Spinal cord (tissue), 10 donors: ENCODE measurements at places on chromosomes 5 and 9.

DNA sequence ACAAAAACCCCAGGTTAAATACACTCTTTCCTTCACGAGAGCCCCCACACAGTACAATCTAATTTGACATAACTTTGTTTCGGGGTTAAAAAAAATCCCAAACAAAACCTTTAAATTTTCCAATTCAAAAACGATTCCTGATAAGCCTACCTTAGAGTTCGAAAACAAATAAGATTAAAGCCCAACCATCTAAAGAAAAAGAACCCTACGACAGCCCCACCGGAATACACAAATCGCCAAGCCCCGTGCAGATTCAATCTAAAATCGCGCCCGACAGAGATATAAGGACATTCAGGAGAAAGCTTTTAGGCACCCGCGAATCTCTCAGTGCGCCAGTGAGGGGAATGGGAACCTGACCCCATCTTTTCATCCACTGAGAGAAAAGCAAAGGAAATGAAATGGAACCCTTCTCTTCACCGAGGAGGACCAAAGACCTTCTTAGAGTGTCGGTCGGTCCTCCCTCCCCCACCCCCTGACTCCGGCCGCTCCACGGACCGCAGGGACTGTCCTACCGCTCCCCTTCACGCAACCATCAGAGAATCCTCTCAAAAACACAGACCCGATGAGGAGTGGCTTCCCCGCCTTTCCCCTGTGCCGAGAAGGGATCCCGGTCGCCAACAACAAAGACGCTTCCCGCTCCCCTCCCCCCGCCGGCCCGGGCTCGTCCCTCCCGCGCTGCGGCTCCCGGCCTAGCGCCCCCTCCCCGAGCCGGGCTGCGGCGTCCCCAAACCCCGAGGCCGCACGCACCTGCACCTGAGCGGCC, 925 bp downstream of the ABHD17B start:
- DNase-seq, result peak; percentile 86

GRCh38 chr9:546797-547223, 294.7 kb upstream of the DMRT1 start:
- DNase-seq, result no peak

GRCh38 chr5:159303286-159303685, 27.0 kb downstream of the IL12B start:
- no peak for DNase-seq

DNA sequence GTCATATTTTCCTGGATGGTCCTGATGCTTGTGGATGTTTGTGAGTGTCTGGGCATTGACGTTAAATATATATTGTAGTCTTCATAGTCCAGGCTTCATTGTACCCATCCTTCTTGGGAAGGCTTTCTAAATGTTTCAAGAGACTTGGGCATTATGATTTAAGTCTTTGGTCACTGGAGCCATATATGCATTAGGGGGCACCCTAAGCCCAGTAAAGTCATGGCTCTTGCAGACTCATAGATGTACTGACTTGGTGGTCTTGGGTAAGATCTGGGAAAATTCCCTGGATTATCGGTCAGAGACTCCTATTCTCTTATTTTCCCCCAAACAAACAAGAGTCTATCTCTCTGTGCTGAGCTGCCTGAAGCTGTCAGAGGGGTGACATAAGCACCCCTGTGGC, 271.1 kb downstream of the TRIM36 start:
- DNase-seq, result no peak

DNA sequence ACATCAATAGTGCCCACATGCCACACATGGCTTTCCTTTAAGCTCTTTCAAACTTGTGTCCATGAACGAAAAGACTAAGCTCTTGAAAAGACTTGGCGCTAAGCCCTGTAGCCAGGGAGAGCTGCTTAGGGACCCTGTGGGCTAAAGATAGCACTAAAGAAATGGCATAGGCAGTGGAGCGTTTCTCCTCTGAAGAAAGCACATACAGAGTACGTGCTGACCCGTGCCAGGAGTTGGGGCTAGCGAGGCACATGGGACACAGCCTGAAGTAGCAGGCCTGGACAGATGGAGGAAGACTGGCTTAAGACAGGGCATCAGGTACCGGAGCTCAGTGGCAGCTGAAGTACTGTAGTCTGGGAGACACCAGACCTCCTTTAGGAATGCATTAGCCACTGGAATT, 39.7 kb downstream of the ADGRV1 start:
- DNase-seq, result peak; percentile 73

- no peak for DNase-seq
These were observed 38.0 kb upstream of the UBTD2 start for GRCh38 chr5:172321593-172321992.

- no peak for DNase-seq
These were observed 8.3 kb upstream of the RETREG1 start for GRCh38 chr5:16625096-16625495.

DNA sequence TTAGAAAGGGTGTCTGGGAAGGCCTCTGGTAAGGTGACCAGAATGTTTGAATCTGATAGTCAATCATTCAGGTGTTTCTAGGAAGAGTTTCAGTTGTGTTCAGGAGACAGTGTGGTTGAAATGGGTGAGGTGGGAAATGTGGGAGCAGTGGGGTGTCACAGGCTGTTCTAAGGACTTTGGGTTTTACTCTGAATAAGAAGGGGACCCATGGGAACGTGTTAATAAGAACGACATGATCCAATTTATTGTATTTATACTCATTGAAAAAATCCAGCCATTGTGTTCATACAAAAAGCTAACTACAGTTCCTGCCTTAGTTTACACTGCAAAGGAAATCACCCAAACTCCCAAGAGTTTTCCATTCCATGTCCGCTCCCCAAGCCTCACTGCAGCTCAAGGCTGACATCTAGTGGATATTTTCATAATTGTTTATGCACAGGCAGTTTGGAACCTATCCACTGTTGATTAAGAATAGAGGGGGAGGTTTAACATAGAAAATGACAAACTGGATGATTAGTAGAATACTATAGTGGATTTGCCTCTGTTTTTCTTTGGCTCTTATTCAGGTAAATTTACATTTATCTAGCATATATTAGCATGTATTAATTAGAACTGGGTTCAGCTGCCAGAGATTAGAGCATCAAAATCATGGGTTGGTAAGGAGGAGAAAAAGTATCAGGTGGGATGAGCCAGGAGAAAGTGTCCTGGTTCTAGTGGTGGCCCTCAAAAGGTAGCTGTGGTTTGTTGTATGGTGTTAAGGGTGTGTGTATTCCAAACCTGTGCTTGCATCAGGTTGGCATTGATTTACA, 17.7 kb downstream of the CAVIN4 start:
- DNase-seq, result peak; percentile 95

GRCh38 chr5:177335701-177336065, 15.8 kb downstream of the LMAN2 start:
- DNase-seq, result no peak

DNA sequence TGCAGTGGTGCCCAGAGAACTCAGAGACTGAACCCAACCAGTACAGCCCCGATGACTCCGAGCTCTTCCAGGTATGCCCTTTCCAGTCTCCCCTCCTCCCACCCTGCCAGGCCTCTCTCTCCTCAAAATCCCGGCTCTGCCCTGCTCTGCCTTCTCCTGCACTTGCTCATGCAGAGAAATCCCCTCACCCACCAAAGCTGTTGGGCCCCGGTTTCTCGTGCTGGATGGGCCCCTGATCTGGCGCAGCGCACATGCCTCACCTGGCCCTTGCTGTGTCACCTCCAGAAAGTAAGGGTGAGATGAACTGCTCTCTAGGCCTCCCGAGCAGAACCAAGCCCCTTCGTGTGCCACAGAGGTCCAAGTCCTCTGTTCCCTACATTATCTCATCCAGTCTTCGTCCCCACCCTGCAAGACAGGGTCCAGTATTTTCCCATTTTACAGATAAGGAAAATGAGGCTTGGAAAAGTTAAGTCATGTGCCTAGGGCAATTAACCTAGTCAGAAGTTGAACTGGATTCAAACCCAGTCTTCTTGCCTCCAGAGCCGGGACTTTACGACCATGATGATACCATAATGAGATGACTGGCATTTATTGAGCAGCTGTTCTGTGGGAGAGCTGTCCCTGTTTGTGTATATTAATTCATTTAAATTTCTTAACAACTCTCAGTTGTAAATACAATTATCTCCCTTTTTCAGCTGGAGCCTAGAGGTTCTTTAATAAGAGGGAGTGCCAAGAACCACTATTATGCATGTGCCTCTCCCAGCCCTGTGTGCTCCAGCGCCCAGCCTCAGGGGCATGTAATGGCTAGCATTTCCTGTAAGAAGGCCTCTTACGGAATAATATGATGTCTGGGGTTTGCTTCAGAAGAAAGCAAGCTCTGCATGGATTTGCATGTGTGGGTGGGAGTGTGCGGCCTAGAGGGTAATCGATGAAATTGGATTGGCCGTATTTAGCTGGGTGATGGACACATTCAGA, 90.7 kb downstream of the PPARGC1B start:
- no peak for DNase-seq

DNA sequence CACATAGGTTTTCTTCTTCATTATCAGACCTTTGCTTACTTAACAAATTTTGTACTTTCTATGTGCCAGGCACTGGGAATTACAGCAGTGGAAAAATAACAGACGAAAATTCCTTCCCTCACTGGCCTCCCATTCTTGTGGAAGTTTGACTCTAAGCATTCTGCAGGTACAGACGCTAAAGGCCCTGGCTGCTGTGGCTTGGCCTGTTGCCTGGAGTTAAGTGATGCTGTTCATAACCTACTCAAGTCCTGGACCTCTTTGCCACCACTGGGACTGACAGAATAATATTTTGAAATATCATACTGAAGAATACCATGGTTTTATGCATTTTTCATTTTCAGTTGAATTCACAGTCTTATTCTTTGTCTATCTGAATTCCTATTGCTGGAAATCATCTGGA, 97.3 kb upstream of the SPATA31C2 start:
- no peak for DNase-seq

GRCh38 chr5:123746683-123747360, 234.8 kb downstream of the CSNK1G3 start:
- no peak for DNase-seq

- no peak for DNase-seq
These were observed 77.6 kb downstream of the SMIM15 start for GRCh38 chr5:61084658-61085057.

DNA sequence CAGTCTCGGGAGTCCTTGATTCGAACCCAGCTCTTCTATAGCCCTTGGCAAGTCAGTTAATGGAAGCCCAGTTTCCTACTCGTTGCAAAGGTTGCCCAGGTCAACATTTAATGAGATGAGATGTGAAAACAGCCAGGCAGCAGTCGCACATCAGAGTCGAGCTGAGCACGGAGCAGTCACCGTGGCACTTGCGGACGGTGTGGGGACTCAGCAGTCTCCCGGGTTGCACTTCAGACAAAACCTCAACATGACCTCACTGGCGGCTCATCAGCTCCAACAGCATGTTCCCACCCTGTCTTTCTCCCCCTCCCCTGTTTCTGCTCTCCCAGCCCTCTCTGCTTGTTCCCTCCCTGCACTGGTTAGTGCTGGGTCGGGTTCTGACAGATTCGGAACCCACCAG, 35.8 kb downstream of the UBE2QL1 start:
- DNase-seq, result no peak

DNA sequence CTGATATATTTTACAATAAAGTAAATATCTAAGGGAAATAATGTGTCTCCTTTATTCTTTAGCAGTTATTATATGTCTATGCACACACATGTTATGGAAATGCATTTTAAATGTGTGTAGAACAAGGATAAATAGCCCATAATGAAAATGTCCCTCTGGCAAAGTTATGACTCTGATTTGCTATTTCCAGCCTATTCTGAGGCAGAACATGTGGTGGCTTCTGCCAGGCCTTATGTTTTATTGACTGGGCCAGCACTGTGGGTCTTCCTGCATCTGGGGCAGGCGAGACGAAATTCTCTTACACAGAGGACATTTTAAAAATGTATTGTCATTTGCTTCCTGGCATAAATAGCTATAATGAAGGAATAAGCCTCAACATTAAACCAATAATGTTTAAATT, 52.8 kb downstream of the S1PR3 start:
- DNase-seq, result no peak

- DNase-seq, result no peak
These were observed 522.2 kb downstream of the ACTL7B start for GRCh38 chr9:108333530-108333983.

DNA sequence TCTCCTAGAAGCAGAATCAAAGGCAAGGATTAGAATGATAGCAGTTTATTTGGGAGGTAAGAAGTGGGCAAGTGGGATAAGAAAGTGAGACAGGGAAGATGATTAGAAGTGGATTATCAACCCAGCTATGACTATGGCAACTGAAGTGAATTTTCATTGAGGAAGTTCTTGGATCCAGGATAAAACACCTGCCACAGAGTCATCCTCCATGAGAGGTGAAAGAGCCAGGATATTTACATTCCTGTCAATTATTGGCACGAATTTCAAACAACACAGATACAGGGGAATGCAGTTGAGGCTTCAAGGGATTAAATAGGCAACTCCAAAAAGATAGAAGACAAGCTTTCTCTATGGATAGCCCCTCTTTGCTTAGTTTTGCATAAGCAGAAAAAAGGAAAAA, 31.8 kb upstream of the ZNF366 start:
- no peak for DNase-seq

DNA sequence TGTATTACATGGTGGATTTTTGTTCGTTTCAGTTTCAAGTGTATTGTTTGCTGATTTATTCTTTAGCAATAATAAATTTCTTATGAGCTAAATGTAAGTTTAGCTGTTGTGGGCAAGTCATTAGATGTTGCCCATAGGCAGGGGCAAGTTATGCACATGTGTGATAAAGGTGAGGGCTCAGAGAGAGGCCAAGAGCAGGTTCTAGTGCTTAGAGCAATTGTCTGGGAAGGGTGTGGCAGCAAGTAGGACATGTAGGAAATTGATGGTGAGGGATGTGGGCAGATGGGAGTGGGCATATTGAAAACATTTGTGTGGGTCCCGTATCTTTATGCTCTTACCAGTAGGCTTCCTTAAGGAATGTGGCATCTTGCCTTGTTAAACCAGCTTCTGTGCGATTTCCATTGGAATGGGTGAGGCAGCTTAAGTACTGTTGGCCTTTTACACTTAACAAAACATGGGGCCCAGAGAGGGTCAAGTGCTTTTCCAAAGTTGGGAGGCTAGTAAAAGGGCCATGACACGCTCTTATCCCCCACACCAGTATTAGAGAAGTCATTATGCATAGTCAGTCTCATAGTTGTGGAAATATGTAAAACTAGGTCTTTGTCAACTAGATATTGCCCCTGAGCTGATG, 60.6 kb downstream of the KDM4C start:
- no peak for DNase-seq

DNA sequence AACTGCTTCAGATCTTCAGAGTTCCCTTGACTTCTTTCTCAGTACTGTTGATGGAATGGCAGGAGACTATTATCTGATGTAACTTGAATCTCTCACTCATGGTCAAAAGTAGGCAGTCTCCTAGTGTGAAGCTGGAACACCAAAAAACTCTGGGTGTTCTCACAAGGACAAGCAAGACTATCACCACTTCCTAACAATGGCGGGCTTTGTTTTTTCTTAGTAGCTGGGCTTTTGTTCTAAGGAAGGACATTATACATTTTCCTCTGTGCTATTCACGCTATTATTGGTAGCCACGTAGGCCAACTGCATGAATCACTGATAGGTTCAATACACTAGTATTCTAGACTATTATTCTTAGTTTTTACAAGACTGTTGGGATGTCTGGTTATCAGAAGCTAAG, 67.7 kb upstream of the ATG10 start:
- DNase-seq, result no peak
